CD4-positive, alpha-beta T cell treated with Interleukin-1 beta for 1 hour (primary cell): ENCODE measurements at places on chromosomes 7 and 10.

DNA sequence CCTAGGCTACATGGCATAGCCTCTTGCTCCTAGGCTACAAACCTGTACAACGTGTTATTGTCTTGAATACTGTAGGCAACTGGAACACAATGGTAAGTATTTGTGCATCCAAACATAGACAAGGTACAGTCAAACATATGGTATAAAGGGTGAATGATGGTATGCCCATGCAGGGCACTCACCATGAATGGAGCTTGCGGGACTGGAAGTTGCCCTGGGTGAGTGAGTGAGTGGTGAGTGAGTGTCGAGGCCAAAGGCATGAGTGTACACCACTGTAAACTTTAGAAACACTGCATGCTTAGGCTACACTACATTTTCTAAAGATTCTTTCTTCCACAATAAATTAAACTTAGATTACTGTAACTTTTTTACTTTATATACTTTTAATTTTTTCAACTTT is 165.7 kb downstream of the PARD3 start:
- no peak for DNase-seq

DNA sequence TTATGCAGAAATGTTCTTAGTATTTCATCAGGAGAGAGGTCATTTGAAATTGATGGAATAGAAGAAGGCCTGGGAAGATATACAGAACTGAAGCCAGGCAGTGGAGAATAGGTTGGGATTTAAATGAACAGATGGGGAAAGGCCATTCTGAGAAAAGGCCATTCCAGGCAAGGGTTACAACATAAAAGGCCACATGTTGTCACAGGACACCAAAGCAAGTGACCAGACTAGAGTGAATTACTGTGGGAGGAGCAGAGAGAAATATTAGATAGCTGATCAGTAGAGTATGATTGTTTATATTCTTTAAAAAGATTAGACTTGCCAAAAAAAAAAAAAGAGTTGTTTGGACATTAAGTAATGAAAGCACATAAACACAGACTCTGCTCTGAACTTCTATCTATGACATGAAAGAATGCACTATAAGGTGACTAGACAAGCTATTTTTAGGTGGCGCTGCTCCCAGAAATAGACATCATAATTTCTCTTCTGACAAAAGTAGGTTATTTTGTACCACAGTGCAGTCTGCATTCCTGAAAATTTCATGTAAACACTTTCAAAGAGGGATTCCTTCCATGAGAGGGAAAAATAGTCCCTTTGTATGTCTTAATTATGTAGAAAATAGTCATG is 55.2 kb upstream of the DKK1 start:
- DNase-seq = no peak

GRCh38 chr10:621981-622740 is 67.3 kb downstream of the DIP2C start:
- DNase-seq = no peak

DNA sequence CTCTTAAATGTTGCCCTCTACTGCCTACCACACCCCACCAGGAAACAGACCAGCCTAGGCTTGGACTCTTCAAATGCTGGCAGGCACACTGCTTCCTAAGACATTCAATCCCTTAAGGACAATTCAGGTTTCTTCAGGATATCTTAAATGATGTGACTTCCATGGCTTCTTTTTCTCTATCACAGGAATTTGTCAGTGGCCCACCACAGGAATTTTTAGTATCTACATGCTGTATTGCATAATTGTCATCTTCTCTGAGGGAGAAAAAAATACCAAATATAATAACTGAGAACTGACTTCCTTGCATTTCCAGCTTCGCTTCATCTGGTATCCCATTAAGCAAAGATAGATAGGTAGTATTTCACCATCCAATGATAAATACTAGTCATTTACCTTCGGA is 129.3 kb downstream of the WNT2 start:
- no peak for DNase-seq

GRCh38 chr7:128962899-128963298 is 25.2 kb downstream of the IRF5 start:
- no peak for DNase-seq

DNA sequence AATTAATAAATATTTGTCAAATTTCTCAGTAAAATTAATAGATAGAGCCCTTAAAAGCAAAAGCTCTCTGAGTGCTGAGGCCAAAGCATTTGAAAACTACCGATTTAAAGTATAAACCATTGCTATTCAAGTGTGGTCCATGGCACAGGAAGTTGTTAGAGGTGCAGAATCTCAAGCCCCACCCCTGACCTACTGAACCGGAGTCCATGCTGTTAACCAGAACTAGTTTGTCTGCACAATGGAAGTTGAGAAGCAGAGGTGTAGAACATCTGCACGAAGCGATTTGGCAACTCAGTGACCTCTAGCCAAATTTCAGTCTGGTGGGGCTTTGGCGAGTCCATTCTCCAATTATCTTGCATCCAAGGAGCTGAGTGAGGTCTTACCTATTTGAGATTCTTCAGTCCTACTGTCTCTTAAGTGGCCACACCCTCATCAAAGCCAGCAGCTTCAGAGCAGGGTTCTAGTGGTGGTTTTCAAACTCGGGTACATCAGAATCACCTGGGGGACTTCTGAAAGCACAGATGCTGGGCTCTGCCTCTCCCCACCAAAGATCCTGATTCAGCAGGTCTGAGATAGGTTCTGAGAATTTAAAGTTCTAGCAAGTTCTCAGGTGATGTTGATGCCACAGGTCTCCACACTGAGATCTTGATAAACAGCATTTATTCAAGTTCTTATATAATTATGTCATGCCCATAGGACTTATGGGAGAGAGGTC is 96.8 kb upstream of the SAMD8 start:
- DNase-seq = peak; percentile 53

- no peak for DNase-seq
Observed at GRCh38 chr7:18019555-18019954, 8.1 kb downstream of the PRPS1L1 start.

- no peak for DNase-seq
Observed at GRCh38 chr7:16063221-16063620, 358.1 kb downstream of the CRPPA start.

- no peak for DNase-seq
Observed at GRCh38 chr10:86251426-86251825, 115.2 kb downstream of the GRID1 start.

- no peak for DNase-seq
Observed at GRCh38 chr10:130141460-130141859, 5.3 kb downstream of the GLRX3 start.

DNA sequence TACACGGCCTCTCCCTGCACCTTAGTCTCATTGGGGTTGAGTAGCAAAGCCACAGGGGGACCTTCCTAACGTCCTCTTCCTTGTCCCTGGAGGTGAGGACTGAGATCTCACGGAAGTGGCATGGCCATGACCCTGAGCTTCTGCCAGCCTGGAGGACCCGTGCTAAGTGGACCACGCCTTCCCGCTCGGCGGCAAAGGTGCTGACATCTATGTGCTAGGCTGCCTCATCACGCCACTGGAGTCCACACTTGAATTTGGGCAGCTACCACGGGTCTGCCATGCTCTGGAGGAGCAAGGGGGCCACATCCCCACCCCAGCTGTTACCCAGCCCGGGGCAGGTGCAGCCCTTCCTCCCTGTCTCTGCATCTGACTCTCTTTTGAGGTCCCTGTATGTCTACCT is 15.3 kb downstream of the GHRHR start:
- no peak for DNase-seq

- no peak for DNase-seq
Observed at GRCh38 chr7:78970440-78970916, 483.0 kb downstream of the MAGI2 start.

DNA sequence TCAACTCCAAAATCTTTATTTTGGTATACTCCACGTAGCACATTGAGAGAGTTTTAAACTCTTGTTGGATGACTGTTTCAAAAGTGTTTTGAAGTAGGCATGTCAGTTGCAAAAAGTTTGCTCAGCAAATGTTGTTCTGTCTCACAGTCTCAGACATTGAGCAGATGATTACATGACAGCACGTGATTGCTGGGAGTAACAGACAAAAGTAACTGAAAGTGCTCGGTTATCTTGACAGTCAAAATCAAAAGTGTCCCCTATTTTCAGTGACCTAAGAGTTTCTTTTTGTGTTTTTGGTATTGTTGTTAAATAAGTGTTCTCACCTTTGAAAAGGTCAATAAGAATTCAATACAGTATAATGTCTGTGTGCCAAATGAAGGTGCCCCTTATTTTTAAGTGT is 84.3 kb downstream of the CFTR start:
- DNase-seq = no peak

- DNase-seq = no peak
Observed at GRCh38 chr7:26198781-26199169, 1.8 kb downstream of the HNRNPA2B1 start.

GRCh38 chr10:3068201-3068967 is 1.0 kb downstream of the PFKP start:
- peak; percentile 29 for DNase-seq

GRCh38 chr10:4662576-4663161 is 163.3 kb upstream of the AKR1E2 start:
- no peak for DNase-seq

GRCh38 chr7:30351724-30352123 is 67.3 kb downstream of the ZNRF2 start:
- DNase-seq = no peak

DNA sequence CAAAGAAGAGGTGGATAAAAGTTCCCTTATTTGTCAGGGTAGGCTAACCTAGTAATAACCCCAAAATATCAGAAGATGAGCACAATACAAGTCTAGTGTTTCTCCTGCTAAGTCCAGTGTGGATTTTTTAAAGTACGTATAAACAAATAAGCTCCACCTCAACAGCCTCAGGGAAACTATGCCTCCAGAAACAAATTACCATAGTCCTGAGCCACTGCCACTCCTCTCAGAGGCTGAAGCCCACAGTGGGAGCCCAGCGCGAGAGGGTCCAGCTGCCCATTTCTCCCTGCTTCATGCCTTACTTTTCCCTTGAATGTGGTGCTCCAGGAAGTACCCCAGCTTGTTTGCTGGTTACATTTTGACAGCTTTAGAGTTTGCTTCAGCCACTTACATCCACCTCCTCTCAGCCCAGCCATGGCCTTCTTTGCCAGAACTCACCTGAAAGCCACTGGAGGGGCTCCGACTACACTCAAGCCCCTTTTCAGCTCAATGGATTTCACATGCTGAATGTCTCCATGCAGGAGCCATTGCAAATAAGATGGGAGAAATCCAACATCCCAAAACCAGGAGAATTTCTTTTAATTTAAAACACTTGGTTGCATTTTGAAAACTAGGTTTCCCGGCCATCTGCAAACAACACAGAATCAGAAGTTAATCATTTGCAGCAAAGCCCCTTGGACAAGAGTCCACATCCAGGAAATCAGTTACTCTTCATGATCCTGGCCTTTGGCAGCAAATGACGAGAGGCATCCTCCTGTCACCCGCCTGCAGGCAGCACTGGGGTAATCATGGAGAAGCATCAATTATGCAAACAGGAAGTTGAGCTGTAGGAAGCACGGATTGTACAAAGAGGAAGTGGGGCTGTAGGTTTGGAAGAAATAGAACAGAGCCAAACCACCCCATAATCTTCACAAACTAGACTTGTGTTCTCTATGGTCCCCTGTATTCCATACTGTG is 138.1 kb downstream of the HERPUD2 start:
- no peak for DNase-seq

GRCh38 chr7:51706851-51707250 is 390.2 kb upstream of the COBL start:
- DNase-seq = no peak

GRCh38 chr10:48231178-48231577 is 43.3 kb downstream of the FRMPD2 start:
- no peak for DNase-seq

DNA sequence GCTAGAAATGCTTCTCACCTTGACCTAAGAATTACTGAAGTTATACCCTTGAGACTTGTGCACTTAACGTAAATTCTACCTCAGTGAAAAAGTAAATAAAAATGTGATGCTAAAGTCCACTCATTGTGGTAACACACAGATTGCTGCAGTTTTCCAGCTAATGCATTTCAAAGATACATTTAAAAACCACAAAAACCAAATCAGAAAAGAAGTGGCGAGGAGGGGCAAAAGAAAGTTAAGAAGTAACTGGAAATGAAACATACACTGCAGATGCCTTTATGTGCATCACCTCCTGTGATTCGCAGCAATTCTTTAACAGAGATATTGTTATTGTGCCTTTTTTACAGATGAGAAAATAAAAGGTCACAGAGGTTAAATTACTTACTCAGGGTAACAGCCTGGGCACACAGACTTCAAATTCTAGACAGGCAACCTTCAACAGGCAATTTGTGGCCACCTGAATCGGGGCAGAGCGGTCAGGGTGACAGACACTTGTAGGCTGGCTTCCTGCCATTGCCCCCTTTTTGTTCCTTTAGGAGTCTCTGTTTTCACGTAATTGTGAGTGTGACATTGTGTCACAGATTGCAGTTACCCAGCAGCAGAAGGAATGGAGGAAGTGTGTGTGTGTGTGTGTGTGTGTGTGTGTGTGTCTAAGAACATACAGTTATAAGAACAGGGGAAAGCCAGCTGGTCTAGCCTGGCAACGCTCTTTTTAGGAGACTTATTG is 1.9 kb downstream of the WIPF3 start:
- DNase-seq = no peak

DNA sequence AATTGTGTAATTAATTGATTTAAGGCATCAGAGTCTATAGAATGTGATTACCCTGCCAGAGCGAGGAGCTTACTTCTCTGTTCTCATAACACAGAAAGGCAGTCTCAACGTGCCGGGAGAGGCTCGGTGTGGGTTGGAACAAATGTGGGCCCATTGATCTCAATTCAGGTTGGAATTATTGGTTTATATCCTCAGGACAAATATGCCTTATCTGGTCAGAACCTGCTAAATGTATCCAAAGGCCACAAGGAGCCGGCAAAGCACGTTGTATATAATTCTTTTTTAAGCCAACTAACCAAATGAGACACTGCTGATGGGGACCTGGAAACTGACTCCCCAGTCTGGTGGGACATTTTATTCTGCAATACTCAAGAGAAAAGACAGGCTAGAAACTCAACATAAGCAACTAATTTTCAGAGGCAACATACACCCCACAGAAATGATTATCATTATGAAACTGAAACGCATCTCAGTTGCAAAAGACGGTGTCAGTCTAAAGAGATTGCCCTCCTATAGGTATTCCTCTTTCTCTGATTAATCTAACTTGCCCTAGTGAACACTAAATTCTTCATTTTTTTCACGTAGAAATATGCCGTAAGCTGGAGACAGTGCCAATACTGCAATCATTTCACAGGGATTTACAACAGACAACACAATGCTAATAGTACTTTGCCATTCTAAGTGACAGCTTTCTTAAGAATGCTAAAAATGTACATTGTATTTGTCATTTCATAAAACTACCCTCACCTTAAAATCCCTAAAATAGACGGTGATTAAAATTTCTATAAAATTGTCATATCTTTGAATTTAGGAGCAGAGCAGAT is 9.4 kb downstream of the EBF3 start:
- DNase-seq = no peak

- DNase-seq = peak; percentile 19
Observed at GRCh38 chr10:104351061-104351702, 2.5 kb upstream of the CFAP58 start.

- DNase-seq = no peak
Observed at GRCh38 chr10:79203014-79203644, 134.4 kb downstream of the ZMIZ1 start.

GRCh38 chr7:135095450-135095849 is 52.4 kb upstream of the TMEM140 start:
- no peak for DNase-seq

- no peak for DNase-seq
Observed at GRCh38 chr10:78868048-78868447, 200.7 kb upstream of the ZMIZ1 start.

- no peak for DNase-seq
Observed at GRCh38 chr10:132562916-132563456, 25.4 kb downstream of the INPP5A start.
